ENCODE measurements at places on chromosomes 6 and 20.

- DNase-seq: no peak
Measured at GRCh38 chr6:49202924-49203536, 260.0 kb downstream of the MMUT start.

GRCh38 chr6:27617700-27618689 is 145.1 kb upstream of the ZNF184 start:
- DNase-seq: peak; percentile 86

- DNase-seq: no peak
Measured at GRCh38 chr6:165403006-165403595, 93.7 kb upstream of the C6orf118 start.

- DNase-seq: no peak
Measured at GRCh38 chr20:48143435-48144081, 358.3 kb upstream of the SULF2 start.

DNA sequence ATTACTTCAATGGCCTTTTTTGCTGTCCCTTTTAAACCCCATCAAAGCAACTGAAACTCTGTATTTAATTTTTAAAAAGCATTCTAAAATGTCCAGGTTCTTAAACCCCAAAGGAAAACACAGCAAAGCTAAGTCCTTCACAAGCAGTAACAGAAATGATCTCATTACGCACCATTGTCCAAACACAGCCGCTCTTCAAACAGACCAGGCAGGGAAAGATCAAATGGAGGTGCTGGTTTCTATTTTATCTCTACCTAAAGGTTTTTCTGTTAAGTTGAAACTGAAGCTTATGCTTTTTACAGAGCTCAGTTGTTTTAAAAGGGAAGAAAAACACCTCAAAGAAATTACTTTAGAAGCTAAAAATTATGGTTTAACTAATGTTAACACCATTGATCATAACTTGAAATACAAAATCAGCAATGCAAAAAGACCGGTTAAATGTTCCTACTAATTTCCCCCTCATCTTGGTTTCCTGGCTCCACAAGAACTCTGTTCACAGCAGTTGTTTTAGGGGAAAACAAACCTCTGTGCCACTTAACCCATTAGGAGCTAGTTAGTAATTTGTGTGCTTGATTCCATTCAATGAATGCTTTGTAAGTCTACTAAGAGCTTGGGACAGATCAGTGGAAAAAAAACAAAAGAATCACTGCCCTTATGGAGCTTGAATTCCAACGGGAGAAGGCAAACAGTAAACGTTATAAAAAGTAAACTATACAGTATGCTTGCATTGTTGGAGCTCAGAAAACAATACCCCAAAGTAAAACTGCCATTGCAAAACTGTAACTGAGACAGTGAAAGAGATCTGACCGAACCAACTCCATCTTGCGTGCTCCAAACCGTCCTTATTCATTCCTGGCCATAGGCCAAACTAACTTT is 87.4 kb downstream of the CD24 start:
- no peak for DNase-seq

DNA sequence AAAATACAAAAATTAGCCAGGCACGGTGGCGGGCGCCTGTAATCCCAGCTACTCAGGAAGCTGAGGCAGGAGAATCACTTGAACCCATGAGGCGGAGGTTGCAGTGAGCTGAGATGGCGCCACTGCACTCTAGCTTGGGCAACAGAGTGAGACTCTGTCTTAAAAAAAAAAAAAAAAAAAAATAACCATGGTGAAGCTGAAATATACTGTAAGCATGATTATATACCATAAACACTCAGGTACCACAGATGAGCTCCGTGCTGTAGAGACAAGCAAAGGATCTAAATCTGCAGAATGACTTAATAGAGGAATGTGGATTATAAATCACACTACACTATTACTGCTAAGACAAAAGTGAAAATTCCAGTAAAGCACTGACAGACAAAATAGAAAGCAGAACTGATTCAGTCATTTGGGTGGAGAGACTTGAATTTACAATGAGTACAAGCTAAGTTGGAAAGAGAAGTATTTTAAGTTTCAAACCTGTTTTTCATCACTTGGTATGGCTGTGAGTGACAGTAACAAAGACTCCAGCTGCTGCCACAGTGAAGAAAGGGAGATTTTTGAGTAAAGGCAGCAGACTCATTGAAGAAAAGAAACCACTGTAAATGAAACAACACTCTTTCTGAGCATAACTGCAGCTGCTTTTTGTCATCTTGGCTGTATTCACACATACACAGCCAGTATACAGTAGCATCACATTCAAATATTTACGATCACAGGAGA is 322.1 kb downstream of the RNGTT start:
- DNase-seq: no peak

DNA sequence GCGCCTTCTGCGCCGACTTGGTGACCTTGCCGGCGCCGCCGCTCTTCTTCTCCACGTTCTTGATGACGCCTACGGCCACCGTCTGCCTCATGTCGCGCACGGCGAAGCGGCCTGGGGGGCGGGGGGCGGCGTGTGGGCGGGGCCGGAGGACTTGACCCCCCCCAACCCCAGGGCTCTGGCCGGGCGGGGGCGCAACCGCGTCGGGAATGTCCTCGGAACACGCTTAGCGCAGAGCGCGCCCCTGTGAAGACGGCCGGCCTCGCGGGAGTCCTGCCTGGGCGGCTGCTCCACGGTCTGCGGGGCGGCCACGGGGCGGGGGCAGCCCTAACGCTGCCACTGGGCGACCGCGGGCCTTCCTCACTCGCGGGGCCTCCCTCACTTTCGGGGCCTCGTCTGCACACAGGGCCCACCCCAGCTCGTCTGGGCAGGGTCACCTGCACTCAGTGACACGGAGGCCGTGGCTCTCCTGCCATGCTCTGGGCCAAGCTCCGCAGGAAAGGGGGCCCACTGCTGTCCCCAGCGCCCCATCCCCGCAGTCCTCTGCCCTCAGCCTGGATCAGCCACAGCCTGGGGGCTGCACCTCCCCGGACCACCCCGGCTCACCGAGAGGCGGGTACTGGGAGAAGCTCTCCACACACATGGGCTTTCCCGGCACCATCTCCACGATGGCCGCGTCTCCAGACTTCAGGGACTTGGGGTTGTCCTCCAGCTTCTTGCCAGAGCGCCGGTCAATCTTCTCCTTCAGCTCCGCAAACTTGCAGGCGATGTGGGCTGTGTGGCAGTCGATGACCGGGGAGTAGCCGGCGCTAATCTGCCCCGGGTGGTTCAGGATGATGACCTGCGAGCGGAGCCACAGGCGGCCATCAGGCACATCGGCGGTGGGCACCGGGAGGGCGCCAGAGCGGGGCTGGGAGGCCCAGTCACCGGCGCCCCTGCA is 10.3 kb downstream of the EEF1A2 start:
- DNase-seq: peak; percentile 82

GRCh38 chr6:157685596-157686280 is 137.3 kb upstream of the SNX9 start:
- peak; percentile 82 for DNase-seq

DNA sequence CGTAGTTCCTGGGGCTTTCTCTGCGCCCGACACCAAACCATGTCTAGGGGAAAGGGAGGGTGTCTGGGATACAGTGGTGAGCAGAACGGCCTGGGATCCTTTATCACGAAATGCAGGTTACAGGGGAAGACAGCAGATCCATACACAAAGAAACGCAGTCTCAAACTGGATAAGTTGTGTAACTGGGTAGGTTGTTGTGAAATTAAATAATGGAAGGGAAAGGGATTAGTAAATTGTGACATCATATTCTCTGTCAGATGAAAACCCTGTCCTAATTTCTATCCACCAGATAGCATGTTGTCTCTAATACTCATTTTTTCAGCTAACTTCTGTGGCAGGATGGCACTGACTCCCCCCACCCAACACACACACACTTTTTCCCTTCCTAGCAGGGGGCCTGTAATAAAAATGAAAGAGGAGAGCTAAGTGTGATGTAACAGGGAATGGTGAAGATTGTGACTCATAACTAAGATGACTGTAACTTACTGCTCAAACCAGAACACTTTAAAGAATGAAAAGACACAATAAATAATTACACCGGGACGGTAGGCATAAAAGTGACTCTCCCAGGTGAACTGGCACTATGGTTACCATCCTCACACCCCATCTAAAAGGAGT is 769 bp upstream of the TRPC4AP start:
- peak; percentile 77 for DNase-seq

DNA sequence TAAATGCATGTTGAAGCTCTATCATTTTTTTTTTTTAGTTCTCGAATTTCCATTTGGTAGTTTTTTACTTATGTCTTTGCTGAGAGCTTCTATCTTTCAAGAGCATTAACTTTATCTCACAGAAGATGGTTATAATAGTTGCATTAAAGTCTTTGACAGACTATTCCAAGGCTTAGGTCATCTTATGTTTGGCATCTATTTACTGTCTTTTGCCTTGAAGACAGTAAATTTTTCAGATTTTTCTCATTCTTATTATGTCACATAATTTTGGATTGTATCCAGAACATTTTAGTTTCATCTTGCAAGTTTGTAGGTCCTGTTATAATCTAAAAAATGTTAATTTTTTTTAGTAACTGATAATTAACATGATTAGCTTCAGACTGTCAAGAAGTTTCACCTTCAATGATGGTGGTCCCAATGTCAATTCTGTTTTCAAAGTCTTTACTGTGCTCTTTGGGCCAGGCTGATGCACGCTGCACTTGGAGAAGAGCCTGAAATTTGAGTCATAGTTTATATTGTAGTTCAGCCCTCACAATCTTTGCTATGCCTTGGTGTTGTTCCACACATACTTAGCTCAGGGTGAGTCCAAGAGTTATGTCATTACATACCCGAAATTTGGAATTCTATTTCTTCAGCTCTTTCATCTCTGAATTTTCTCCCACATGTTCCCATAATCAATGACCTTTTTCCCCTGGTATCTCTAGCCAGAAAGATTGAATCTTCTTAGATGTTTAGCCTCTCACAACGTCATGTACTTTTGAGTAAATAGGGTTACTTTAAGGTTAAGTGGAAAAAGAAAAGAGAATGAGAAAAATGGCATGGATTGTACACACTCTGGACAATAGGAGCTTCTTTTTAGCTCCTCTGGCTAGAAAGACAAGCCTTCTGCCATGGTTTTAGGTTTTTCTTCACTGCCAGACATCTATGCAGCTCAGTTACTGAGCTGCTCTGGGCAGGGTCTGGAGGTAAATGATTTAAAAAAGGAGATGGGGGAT is 110.3 kb upstream of the BTBD3 start:
- DNase-seq: peak; percentile 60

DNA sequence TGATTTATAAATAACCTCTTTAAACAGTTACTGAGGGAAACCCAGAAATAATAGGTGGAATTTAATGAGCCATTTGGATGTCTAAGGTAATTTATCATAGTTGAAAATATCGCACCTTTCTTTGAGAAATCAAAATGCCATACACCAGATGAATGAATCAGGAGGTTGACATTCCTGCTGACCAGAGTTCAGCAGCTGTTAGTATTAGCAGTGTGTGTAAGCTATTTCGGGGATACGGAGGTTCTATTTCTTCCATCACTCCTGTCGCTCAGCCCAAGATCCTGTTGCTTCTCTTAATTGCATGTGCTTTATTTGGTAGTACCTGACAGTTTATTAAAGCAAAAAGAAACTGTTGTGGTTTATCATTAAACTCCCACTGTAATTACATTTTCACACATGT is 67.1 kb downstream of the HDGFL1 start:
- DNase-seq: no peak

GRCh38 chr6:48826901-48827701 is 636.0 kb downstream of the MMUT start:
- peak; percentile 69 for DNase-seq

DNA sequence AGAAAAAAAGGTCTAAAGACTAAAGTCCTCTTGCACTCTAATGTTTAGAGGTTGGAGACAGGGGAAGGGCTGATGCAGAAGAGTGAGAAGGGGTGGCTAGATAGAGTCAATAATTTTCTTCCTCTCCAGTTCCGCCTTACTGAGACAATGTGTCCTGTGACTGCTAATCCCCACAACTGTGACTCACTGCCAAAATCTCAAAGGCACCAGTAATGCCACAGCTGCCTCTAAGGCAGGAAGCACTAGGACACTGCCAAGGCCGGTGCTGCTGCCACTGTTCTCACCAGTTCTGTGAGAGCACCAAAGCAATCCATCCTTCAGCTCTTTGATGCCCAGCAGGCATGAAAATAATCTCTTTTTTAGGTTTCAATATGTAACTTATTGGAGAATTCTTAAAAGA is 701.9 kb upstream of the MAP3K7 start:
- no peak for DNase-seq

All from osteoblast (primary cell).